ENCODE measurements at places on chromosomes 2 and 18. TPM values are rescaled to one million over a fixed set of nuclear protein-coding genes. Genes with fewer than 3 reads are reported as not detected.

GULP1 gene
- total RNA-seq = 4.6 TPM

CD207 gene
- total RNA-seq = not detected

CNDP1 gene
- total RNA-seq = not detected

COPS9 gene
- total RNA-seq = 206 TPM

LONRF2 gene
- 14.6 TPM for total RNA-seq

TMEM37 gene
- 2.8 TPM for total RNA-seq

MDH1 gene
- 1,328 TPM for total RNA-seq

TRAPPC12 gene
- total RNA-seq = 104 TPM

KCNF1 gene
- not detected for total RNA-seq

PLA2R1 gene
- 3.0 TPM for total RNA-seq

SNTG2 gene
- total RNA-seq = 0.73 TPM

POMC gene
- total RNA-seq = 9.2 TPM

CBLN2 gene
- not detected for total RNA-seq

C2orf15 gene
- 0.22 TPM for total RNA-seq

GALNT3 gene
- 0.19 TPM for total RNA-seq

MMADHC gene
- 115 TPM for total RNA-seq

TTR gene
- total RNA-seq = not detected

FKBP1B gene
- 3.1 TPM for total RNA-seq

ADCYAP1 gene
- total RNA-seq = not detected

C2orf92 gene
- 1.2 TPM for total RNA-seq

RGPD3 gene
- 0.08 TPM for total RNA-seq

LRATD1 gene
- 3.0 TPM for total RNA-seq

GATA6 gene
- total RNA-seq = 56.0 TPM

ARHGAP15 gene
- total RNA-seq = 5.4 TPM

PCARE gene
- 0.67 TPM for total RNA-seq

All from Right ventricle myocardium superior (tissue), 1 donor.